ENCODE measurements at places on chromosomes 7 and 10.

DNA sequence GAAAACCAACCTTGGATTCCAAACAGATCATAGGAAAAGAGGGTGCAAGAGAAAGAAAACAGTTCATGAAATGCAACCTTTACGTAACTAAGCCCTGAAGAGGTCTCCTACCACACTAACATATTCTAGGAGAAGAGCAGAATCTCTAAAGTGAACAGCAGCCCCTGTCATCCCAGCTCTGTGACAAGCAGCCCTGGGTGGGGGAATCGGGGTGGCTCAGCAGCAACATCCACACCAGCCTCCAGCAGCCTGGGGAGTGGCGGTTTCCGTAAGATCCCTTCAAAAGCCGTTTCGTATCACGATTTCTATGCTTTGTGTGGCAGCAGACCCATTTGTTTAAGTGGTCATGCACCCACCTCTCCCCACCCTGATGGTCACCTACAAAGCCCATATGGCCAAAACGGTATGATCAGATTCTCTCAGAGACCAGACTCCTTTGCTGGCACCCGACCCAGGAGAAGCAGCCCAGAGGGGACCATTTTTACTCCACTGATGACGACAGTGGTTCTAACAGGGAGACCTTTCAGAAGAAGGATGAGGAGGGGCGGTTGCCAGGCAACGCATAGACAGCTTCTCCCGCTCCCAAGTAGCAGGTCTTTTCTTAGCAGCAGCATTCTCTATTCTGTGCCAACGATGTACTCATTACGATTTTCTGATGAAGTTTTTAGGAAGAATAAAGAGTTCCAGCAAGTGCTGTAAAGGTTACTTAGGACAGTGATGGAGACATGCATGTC, 300.6 kb downstream of the DNAJB6 start:
- DNase-seq: no peak

DNA sequence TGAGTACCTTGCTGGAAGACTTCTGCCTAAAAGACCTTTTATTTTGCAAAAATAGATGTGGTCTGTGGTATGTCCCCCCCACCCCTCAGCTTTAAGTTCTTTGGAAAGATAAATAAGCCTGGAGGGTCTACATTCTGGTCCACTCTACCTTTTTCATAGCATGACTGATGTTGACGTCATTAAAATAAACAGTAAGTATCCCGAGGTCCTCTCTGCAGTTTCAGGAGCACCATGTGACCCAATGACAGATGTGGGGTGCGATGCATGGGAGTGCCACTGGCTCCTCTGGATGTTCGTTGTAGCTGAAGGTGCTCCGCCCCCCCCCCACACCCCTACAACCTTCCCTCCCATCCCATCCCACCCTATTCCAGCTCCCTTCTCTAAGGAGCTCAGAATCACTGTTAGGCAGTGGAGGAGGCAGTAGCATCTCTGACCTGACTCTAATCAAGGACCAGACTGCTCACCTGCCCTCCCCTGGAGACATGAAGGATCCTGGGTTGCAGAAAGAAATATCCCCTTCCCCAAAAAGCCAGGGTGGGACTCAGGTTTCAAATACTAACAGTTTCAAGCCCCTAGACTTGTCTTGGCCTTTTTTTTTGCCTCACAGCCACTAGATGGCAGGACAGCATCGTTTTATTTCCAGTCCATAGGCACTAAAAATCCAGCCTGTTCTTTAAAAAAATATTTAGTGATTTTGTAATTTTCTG, 25.1 kb downstream of the CASP7 start:
- no peak for DNase-seq

- DNase-seq: peak; percentile 12
Observed at GRCh38 chr10:101272229-101272868, 43.1 kb upstream of the LBX1 start.

GRCh38 chr10:132972986-132973902, 30.9 kb upstream of the CFAP46 start:
- no peak for DNase-seq

GRCh38 chr10:128867210-128867609, 599.8 kb upstream of the MGMT start:
- no peak for DNase-seq

GRCh38 chr7:154953006-154953684, 49.8 kb downstream of the PAXIP1 start:
- no peak for DNase-seq

GRCh38 chr7:141217938-141218337, 144.1 kb downstream of the TMEM178B start:
- no peak for DNase-seq

- no peak for DNase-seq
Observed at GRCh38 chr7:47573758-47574481, 8.0 kb downstream of the TNS3 start.

- no peak for DNase-seq
Observed at GRCh38 chr10:34615770-34616169, 199.3 kb downstream of the PARD3 start.

DNA sequence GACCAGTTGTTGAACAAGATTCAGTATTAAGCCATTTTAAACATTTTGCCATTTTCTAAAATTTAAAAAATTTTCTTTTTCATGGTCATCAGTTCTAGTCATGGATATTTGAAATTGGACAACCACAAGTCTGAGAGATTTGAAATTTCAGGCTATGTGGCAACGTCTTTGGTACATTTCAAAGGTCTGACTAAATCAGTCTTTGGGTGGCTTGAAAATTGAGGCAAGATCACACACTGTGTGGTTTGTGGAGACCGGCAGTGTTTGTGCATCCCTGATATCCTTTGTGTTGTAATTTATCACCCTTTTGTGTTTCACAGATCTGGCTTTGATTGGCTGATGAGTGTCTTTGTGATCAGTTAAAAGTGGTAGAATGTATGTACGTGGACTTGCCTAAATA, 35.7 kb downstream of the CCAR1 start:
- no peak for DNase-seq

GRCh38 chr7:33191340-33191739, 62.0 kb downstream of the BBS9 start:
- DNase-seq: no peak

DNA sequence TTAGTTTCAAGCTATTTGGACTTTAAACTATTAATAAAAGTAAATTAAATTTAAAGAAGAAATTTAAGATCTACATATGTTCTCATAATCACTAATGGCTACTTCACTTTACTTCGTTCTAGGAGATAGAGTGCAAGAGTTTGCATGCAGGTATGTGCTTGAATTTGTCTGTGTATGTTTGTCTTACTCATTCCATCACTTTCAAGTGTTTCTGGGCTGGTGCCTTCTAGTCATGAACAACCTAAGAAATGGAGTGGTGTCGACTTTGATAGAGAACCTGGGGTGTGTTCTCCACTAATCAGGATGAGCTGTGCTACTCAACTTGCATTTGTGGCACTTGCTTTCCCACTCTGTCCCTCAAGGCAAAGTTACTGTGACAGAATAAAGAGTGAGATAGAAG, 169.9 kb downstream of the KCND2 start:
- DNase-seq: no peak

DNA sequence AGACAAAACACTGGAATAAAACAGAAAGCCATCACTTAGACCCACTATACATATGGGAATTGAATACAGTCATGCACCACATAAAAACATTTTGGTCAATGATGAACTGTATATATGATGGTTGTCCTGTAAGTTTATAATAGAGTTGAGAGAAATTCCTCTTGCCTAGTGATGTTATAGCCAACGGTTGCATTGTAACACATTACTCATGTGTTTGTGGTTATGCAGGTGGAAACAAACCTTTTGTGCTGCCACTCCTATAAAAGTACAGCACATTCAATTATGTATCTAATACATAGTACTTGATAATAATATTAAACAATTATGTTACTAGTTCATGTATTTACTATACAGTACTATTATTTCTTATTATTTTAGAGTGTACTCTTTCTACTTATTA, 381.2 kb upstream of the MBL2 start:
- DNase-seq: no peak

DNA sequence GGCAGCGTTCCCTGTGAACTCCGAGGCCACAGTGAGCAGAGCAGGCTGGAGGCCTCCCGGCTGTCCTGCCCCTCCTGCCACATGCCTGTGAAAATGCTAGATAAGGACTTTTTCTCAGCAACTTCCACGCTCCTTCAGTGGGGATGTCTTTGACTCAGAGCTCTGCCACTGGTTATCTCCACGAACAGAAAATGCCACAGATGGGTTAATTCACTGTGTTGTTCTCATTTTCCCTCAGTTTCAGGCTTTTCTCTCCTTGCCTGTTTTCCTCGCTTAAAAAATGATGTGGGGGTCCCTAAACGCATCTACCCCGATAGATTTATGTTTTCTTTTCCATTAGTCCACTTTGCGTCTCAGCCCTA, 51.3 kb downstream of the IKZF1 start:
- DNase-seq: no peak

GRCh38 chr10:104429846-104430245, 76.2 kb downstream of the CFAP58 start:
- no peak for DNase-seq

GRCh38 chr7:7920481-7920880, 48.1 kb upstream of the GLCCI1 start:
- no peak for DNase-seq

DNA sequence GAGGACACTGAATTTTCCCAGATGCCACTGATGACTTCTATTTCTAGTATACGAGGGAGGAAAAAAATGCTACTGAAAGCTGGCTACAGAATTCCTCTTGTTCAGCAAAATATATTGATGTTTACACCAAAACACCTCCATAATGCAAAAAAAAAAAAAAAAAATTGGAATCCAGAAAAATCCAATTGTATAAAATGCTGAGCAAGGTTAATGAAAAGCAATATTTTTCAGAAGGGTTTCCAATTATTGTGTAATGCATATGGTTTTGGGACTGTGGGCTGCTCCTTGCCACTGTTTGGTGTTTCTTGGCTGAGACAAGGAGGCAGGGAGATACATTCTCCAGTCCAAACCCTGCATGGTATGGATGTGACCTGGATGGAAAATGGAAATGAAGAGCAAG, 83.8 kb downstream of the LSM5 start:
- DNase-seq: no peak

DNA sequence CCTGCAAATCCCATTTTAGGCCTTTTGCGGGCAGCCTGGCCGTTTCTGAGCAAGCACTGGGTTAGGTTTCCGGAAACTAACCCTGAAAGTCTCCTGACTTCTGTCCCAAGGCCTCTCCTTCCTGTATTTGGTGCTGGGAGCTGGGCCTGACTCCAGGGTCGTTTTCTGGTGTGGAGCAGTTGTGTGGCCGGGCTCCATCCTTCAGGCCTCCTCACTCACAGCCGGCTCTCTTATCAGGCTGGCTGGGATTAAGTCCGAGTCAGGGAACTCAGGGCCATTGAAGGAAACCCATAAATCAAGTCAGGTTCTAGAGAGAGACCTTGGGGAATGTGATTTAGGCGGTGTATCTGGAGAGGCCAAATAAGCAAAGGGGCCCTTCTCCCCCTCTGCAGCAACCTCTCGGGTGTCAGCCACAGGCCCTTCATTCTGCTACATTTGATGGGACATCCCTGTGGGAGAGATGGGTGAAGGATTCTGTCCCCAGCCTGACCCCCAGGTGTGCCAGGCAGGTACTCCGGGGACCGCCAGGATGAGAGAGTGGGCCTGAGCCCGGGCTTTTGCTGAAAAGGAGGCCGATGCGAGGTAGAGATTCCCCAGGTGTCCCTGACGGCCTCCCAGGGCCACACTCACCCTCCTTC, 3.3 kb downstream of the GATA3 start:
- no peak for DNase-seq

DNA sequence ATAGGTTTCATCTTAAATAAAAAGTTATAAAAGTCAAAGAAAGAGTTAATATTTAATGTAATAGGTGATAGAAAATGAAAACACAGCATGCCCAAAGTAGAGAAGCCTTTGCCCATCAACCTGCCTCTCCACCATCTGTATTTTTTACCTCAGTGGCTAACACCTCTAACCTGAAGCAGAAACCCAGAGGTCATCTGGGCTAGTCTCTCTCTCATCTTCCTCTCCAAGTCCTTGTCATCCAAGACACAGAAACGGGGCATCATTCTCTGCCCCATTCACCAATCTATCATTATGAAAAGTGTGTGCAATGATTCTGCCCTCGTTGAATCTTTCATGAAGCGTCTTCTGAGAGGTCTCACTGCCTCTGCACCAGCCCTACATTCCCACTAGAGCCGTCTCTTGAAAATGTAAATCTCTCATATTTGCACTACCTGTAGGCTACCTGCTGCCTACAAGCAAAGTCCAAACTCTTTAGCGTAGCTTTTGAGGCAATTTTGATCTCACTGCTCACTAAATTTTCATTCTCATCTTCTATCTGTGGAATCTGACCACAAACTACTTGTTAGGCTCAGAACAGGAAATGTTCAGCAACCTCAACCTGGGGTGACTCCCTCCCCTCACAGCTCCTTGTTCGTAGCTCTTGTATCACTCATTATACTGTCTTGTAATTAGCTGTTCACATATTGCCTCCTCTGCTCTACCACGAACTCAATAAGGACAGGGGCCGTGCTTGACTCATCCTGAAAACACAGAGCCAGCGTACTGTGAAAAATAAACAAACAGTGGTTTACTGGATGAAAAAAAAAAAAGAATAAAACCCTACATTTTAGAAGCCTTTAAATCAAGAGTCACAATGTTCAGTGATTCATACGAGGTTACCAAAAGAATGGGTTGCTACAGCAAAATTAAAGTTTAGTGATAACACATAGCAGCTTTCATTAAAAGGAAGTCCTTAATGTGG, 83.1 kb downstream of the CTNNA3 start:
- no peak for DNase-seq

- no peak for DNase-seq
Observed at GRCh38 chr7:94618126-94618525, 37.8 kb downstream of the SGCE start.

DNA sequence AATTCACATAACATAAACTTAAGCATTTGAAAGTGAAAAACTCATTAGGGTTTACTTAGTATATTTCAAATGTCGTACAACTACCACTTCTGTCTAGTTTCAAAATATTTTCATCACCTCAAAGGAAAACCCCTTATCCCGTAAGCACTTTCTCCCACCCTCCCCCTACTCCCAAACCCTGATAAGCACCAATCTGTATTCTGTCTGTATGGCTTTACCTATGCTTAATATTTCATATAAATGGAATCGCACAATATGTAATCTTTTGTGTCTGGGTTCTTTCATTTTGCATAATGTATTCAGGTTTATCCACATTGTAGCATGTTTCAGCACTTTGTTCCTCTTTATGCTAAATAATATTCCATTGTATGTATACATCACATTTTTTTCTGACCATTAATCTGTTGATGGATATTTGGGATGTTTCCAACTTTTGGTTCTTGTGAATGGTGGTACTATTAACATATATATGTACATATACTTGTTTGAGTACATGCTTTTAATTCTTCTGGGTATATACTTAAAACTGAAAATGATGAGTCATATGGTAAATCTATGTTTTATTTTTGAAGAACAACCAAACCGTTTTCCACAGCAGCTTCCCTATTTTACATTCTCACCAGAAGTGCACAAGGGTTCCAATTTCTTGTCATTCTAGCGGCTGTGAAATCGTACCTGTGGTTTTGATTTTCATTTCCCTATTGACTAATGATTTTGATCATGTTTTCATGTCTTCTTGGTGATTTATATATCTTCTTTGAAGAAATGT, 6.2 kb upstream of the STARD3NL start:
- no peak for DNase-seq

GRCh38 chr10:24884793-24885192, 67.6 kb downstream of the PRTFDC1 start:
- no peak for DNase-seq

Data from NCI-H1436 treated with DMSO at 0.1 percent for 48 hours (cell line).